NCI-H510A (cell line): ENCODE measurements at places on chromosomes 6 and 20.

DNA sequence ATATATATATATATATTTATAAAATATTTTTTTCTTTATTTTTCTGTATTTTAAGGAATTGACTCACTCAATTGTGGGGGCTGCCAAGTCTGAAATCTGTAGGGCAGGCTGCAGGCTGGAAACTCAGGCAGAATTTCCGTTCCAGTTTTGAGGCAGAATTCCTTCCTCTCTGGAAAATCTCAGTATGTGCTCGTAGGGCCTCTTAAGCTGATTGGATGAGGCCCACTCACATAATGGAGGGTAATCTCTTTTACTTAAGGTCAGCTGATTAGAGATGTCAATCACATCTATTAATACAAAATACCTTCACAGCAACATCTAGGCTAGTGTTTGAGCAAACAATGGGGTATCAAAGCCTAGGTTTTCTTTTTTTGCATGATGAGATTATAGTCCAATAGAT is 244.7 kb upstream of the RNF24 start:
- DNase-seq: no peak

DNA sequence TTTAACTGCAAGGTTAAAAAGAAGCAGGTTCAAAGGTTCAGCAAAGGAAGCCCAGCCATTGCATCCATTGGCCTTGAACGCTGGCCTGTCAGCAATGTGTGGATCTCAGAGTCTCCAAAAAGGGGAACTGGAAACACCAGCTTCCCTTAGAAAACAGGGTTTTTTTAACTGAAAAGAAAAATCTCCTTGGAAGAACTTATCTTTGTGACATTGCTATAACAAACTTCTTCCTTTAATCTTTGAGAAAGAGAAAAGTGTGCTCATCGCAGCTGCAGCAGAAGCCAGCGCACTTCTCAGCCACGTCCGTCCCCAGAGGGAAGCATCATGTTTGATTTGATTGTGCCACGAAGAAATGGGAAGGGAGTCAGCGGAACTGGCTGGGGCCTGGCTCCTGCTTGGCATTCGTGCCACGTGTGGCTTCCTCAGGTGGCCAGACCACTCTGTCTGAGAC is 215.0 kb downstream of the SYNDIG1 start:
- DNase-seq: no peak

DNA sequence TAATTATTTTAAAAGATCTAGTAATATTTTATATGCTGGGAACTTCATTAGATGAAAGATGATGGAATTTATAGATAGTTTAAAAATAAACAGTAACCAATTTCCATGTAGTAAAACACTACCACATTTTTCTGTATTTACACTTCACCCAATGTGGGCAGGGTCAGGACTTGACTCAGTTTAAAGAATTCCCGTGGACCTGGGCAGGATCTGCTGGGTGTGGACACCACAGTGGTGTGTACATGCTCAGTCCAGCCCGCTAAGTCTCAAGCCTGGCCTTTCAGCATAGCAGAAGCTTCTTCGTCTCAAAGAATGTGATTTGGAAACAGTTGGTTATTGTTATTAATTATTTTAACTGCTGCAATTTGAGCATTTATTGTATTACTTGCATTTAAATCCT is 364.2 kb downstream of the SYNE1 start:
- no peak for DNase-seq

GRCh38 chr20:18323705-18324104 is 35.4 kb downstream of the ZNF133 start:
- DNase-seq: no peak

GRCh38 chr20:38534756-38535155 is 46.2 kb upstream of the ADIG start:
- DNase-seq: no peak

GRCh38 chr6:160137130-160137988 is 15.7 kb downstream of the SLC22A1 start:
- DNase-seq: no peak
